ENCODE measurements at places on chromosomes 12 and 14.

GRCh38 chr12:34033628-34034296, 11.5 kb downstream of the ALG10 start:
- no peak for DNase-seq

GRCh38 chr12:49537231-49537751, 1.5 kb upstream of the KCNH3 start:
- DNase-seq, result no peak

DNA sequence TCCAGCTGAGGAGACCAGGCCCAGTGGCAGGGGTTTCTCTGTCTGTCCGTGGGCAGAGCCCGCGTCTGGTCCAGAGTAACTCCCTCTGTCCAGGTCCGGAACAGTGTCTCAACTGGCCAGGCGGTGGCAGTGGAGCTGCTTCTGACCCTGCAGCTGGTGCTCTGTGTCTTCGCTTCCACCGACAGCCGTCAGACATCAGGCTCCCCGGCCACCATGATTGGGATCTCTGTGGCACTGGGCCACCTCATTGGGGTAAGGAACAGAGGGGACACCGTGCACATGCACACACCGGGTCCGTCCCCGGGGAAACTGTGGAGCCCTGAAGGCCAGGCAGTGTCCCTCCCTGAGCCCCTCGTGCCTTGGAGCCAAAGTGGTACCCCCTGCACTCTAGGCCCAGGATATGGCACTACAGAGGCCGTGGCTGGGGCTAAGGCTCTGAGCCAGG, 1.5 kb downstream of the AQP6 start:
- peak; percentile 72 for DNase-seq

DNA sequence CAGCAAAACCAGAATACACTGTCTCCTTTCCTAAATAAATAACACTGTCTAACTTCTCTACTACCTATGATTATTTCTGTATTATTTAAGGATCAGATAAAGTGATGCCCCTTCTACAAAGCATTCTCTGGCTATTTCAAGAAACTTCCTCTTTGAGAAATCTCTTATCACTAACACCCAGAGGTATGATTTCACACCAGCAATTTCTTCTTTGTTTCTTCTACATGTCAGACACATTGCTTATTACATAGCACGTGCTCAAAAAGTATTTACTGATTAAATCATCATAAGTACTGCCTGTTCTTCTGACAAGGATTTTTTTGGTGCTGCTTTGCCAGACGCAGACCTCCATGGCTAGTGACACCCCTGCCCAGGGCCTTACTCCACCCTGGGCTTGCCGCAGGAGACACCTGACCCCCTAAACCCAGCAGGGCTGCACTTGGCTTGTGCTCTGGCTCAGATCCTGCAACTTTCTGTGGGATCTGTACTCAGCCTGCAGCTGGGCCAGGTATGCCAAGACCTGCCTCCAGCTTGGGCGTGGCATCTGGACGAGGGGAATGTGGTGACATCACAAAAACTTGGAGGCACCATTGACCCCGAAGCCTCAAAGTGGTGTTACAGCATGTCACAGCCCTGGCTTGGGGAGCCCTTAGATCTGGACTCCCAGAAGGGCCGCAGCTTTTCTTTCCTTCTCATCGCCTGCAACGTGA, 15.4 kb upstream of the HIGD1C start:
- DNase-seq, result no peak

DNA sequence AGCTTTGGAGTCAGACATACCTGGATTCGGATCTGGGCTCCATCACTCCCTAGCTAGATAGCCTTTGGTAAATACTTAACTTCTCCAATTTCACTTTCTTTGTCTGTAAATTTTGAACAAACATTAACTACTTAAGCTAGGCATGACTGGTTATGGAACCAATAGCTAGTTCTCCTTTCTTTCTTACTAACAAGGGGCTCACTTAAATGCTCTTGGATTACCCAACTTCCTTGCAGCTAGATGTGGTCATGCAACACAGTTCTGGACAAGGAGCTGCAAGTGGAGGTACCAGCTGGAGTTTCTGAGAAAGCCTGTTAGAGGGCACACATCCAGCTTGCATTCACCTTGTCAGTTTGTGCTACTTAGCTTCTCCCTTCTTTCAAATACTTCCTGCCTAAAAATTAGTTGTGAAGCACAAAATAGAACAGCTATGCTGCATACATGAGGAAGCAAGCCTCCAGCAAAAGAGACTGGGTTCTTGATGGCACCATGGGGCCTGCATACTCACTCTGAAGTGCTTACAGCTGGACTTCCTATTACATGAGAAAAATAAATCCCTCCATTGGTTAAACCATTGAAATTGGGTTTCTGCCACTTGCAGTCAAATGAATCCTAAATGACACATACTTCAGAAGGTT, 210.1 kb upstream of the EEA1 start:
- DNase-seq, result no peak

DNA sequence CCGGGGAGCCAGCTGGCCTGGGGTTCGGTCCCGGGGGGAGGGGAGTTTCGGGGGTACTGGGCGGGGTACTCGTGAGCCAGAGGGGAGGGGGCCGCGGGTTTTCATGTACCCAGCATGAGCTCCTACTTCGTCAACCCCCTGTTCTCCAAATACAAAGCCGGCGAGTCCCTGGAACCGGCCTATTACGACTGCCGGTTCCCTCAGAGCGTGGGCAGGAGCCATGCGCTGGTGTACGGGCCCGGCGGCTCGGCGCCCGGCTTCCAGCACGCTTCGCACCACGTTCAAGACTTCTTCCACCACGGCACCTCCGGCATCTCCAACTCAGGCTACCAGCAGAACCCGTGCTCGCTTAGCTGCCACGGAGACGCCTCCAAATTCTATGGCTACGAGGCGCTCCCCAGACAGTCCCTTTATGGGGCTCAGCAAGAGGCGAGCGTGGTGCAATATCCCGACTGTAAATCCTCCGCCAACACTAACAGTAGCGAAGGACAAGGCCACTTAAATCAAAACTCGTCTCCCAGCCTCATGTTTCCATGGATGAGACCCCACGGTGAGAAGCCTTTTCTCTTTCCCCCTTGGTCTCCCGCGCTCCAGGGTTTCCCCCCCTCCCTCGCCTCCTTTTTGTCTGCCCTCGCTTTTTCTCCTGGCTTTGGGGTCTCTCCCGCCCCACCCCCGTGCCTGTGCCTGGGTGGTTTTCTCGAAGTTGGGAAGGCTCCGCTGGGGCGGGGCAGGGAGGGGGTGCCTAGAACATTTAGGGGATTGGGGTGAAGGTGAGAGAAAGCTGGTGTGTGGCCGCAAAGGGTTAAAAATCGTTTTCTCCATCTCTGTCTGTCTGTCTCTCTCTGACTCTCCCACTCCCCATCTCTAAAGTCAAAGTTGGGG, 627 bp downstream of the HOXC8 start:
- no peak for DNase-seq

DNA sequence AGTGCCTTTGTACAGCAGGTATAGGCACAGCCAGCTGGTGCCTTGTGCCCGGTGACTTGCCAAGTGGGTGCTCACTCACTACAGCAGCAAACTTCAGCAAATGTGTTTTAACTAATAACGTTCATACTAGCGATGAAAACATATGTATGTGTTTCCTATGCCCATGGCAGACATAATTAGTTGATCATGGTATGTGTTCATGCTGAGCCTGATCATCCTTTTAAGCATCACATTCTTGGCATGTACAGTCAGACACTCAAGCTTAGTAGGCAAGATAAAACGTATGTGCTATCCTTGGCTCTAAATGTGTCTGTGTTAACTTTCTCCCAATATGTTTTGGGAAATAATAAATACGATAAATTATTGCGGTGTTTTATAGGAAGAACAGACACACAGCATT, 55.6 kb downstream of the RASSF8 start:
- no peak for DNase-seq

DNA sequence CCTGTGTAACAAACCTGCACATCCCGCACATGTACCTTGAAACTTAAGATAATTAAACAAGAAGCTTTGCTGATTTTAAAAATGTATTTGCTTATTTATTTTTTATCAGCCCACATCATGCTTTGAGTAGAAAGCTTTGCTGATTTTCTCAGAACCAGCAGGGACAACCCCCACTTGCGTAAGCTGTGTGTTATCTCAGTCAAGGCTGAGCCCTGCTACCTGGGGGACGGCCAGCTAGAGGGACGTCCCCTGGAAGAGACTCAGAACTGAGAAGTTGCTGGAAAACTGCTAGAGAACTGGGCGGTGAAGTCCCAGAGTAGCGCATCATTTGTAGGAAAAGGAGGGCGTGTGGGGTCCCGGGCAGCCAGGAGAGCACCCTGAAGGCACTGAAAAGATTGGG, 4.1 kb upstream of the PLEK2 start:
- DNase-seq, result no peak

- no peak for DNase-seq
Observed at GRCh38 chr12:116376354-116377193, 99.1 kb upstream of the MED13L start.

DNA sequence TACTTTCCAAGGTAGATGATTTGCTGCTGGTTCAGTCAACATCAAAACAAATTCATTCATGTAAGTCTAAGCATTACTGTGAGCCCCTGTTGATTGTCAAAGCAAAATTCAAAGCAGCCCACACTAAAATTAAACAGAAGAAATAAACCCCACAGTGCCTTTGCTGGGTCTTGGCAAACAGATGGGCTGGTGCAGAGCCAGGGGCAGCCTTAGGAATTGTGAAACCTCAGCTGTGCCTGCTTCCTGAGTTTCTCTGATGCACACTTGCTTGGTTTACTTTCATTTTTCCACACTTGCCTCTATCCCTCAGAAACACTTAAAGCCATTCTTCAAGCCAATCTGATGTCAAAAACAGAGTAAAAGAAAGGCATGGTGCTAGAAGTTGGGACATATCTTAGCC, 6.6 kb upstream of the PLEKHG7 start:
- peak; percentile 46 for DNase-seq

DNA sequence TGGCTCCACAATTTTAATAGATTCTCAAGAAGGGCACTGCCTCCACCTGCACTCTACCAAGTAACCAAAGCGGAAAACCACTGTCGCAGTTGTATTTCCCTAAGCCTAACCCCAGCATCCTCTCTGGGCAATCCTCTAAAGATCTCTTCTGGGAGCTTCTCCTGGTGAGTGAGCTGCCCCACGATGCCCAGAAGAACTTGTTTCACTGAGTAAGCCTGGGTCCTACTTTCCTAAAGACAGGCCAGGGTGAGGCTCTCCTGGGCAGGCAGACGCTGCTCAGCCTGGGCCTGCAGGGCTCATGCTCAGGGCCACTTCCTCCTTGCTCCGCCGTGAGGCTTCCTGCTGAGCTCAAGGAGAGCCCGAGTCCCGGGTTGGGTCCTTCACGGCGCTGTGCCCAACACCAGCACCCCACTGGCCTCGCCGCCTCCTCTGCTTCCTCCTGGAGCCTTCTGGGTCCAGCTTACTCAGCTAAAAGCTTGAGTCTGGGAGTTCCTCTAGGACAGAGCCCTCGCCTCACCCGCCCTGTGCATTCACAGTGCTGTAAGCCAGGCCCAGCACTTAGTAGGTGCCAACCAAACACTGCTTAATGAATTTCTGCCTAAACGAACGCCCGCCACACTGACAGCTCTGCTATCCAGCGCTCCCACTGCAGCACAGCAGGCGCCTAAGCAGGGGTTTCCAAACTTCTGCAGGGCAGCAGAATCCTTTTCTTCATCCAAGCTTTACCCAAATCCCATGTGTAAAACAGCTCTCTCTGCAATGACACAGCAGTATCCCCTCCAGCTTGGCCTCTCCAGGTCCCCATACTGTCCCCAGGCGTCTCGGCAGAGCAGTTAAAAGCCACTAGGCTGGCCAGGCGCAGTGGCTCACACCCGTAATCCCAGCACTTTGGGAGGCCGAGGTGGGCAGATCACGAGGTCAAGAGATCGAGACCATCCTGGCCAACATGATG, 5.7 kb downstream of the RAB35 start:
- DNase-seq, result no peak

GRCh38 chr12:25792031-25792430, 166.5 kb upstream of the RASSF8 start:
- no peak for DNase-seq

- no peak for DNase-seq
Observed at GRCh38 chr12:49244176-49244575, 20.7 kb upstream of the TUBA1C start.

DNA sequence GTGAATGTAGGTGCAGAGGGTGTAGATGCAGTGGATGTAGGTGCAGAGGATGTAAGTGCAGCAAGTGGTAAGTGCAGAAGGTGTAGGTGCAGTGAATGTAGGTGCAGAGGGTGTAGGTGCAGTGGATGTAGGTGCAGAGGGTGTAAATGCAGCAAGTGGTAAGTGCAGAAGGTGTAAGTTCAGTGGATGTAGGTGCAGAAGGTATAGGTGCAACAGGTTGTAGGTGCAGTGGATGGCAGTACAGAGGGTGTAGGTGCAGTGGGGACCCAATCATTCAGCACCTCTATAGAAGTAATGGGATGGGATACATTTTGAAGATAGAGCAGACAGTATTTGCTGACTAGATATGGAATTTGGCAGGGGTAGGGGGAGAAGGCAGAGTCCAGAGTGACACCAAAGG, 85.0 kb downstream of the HECTD4 start:
- DNase-seq, result no peak

GRCh38 chr12:92608151-92609091, 94.4 kb upstream of the PLEKHG7 start:
- no peak for DNase-seq

GRCh38 chr14:56549721-56550120, 29.9 kb upstream of the TMEM260 start:
- DNase-seq, result no peak

DNA sequence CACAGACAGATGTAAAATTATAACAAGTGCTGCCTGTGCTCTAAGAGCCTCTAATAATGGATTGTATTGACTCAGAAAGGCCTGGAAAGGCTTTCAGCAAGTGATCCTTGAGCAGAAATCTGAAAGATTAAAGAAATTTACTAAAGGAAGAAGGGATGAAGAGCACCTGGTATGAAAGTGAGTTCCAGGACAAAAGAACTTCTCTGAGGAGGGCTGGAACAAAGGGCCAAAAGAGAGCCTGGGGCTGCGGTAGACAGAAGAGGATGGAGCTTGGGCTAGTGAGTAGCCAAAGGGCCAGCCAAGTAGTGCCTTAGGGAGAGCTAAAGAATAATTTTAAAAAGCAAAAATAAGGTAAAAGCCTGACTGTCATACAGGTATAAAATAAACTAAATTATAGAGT, 44.0 kb downstream of the BCAT1 start:
- no peak for DNase-seq

DNA sequence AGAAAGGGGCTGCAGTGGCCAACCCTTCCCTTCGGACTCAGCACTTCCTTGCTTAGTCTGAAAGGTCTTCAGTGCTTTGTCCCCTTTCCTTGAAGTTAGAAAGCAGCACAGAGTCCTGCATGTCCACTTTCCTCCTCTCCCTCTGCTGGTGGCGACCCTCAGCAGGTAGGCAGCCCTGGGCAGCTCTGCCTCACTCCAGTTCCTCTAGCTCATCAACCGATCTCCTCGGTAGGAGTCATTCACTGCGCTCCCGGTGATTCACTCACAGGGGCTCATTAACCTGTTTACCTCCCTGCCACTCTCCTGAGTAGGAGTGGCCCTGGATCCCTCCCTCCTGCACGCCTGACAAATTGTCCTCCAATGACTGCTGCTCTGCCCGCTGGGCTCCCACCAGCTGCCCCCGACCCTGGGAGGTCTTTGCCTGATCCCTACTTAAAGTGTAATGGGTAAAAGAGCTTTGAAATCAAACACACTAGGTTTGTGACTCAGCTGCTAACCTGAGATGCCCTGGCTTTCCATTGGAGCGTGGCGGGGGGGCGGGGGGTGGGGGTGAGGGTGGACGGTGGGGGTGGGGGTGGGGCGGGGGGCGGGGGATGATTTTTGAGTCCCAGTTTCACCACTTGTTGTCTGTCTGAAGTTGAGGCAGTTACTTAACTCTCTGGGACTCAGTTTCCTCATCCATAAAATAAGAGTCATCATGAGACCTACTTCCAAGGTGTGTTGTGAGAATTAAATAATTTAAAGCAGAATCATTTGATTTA, 4.2 kb downstream of the SCNN1A start:
- no peak for DNase-seq
